Fibroblast of mammary gland (primary cell): ENCODE measurements at places on chromosomes 5 and 9.

GRCh38 chr5:172095368-172096206, 89.1 kb upstream of the FBXW11 start:
- DNase-seq = no peak

GRCh38 chr9:95756986-95757385, 118.5 kb upstream of the ERCC6L2 start:
- DNase-seq = peak; percentile 75

DNA sequence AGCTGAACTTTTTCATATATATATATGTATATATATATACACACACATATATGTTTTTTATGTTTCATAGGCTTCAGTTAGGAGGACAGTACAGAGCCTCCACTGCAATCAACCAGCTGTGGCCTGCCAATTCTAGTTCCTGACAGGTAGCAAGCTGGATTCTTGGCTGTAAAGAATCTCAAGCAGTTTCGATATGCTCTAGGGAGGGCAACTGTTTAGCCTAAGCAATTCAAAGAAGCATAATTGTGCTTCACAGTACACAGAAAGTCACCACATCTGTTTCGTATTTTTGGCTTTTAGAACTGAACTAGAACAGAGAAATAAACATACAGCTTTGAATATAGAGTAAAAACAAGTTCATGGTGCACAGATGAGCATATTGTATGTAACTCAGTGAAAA, 152.4 kb upstream of the ARRDC3 start:
- DNase-seq = no peak

DNA sequence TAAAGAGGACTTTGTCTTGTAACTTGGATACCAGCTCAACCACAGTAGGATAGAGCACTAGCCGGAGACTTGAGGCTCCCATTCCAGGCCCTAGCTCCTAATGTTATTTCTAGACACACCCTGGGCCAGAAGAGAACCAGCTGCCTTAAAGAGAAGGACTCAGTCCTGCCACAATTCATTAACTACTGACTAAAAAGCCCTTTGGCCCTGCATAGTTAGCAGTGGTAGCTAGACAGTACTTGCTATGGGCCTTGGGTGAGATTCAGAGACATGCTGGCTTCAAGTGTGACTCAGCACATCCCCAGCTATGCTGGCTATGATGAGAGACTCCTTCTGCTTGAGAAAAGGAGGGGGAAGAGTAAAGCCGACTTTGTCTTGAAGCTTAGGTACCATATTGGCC, 47.3 kb downstream of the TMEM167A start:
- DNase-seq = peak; percentile 57

- DNase-seq = peak; percentile 69
Measured at GRCh38 chr5:55438998-55439397, 95.8 kb downstream of the PLPP1 start.

DNA sequence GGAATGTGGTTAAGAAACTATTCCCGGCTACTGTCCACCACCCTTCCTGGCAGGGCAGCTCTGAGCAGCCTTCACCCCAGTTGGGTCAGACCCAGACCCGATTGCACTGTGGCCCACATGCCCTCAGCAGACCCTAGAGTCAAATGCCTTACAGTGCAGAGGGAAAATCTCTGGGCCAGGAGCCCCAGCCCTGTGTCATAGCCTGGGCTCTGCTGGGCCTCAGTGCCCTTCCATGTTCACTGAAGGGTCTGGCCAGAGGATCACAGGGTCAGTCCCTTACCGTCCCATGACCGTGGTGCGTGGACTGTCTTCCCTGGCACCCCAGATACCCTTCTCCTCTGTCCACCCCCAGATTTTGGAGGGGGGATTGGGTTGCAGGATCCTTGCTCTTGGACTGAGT, 73.5 kb upstream of the COL5A1 start:
- no peak for DNase-seq

GRCh38 chr9:124450241-124450924, at the start of gene ADGRD2:
TSS of gene ADGRD2 (plus strand) at chr9:124450451. CDS start at chr9:124451667, 1,216 bp downstream.
- DNase-seq = peak; percentile 18

GRCh38 chr5:175394601-175395000, 49.4 kb downstream of the DRD1 start:
- no peak for DNase-seq

GRCh38 chr5:144183254-144183889, 12.7 kb downstream of the KCTD16 start:
- DNase-seq = peak; percentile 75

- peak; percentile 14 for DNase-seq
Measured at GRCh38 chr5:115772731-115773475, 43.6 kb downstream of the CDO1 start.

- DNase-seq = peak; percentile 21
Measured at GRCh38 chr9:4738866-4739586, 2.0 kb downstream of the AK3 start.

- DNase-seq = no peak
Measured at GRCh38 chr9:117247266-117247665, 167.6 kb downstream of the ASTN2 start.

- no peak for DNase-seq
Measured at GRCh38 chr5:113031557-113031956, 55.0 kb downstream of the DCP2 start.

DNA sequence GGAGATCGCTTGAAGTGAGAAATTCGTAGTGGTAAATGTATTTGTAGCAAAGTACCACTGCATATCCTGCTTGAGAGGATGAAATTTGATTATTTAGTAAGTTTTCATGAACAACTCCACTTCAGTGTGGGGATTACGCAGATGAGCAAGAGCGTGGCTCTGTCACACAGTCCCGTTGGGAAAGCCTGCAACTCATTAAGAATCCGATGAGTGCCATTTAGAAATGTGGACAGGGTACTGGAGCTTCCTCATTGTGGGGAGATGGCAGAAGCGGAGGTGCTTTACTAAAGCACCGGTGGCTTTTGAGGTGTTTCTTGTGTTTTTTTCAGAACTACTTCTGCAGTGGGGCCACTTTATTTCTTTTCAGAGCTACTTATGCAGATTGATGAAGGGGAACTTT, 1.4 kb downstream of the TJP2 start:
- peak; percentile 61 for DNase-seq

- no peak for DNase-seq
Measured at GRCh38 chr9:12826924-12827565, 52.2 kb downstream of the LURAP1L start.

DNA sequence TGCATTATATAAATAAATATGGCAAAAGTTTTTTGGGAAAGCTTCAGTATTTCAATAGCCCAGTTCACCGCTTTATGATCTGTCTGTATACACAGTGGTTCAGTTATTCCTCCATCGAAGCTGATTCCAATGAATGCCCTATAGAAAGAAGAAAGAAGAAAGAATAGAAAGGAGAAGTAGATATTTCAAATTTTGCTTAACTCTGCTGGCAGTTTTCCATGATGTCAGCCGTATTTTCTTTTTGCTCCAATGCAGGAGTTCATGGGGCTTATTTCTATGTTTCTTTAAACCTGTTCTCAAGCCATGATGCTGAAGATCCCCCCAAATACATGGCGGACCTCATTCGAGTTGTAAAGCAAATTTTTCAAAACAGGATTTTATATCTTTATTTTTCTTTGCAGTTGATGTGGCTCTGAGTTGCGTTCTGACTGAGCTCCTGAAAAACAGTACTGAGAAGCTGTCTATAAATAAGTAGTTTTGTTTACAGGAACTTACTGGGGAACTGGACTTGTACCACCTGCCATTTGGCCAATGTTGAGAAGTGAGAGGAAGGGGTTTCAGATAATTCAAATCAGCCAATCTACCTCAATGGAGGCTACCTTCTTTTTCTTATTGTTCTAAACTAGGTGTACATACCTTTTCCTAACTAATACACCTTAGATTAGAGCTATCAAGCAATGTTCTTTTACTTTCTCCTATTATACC, 418.5 kb upstream of the MEF2C start:
- DNase-seq = no peak

- DNase-seq = no peak
Measured at GRCh38 chr9:38355115-38355514, 37.4 kb upstream of the ALDH1B1 start.

GRCh38 chr5:56705217-56705616, 110.1 kb upstream of the MAP3K1 start:
- DNase-seq = no peak

DNA sequence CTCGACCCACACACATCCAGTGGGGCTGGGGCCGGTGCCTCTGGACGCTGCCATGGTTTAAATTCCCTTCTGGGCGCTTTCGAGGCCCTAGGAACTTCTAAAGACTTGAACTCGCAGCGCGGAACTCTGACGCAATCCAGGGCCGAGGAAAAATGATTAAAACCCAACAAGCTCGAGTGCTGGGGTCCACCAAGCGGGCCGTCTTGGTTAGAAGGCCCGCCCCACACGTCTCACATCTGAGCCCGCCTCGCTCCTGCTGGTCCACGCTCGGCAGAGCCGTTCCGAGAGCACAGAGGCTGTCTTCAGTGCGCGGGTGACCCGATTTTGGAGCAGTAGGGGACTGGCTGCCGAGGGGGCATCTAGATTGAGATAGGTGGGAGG, 1.5 kb downstream of the CRHBP start:
- no peak for DNase-seq

DNA sequence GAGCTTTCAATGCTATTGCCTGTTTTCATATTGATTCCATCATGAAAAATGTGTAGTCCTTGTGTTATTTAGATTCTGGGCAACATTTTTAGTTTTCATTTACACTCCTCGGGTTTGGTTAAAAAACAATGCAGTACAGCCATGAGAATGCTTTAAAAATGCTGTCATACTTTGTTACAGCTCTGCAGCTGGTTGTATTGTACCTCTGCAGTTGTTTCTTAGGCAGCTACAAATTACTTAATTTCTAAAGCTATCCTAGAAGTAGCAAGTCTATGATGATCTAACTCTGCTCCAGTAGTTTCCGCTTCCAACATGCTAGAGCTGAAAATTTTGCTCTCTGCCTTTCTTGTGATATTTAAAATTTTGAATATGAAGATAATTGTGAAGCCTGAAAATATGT, 20.2 kb downstream of the SNX18 start:
- no peak for DNase-seq

- DNase-seq = peak; percentile 66
Measured at GRCh38 chr5:91957666-91958065, 574.5 kb upstream of the ARRDC3 start.

DNA sequence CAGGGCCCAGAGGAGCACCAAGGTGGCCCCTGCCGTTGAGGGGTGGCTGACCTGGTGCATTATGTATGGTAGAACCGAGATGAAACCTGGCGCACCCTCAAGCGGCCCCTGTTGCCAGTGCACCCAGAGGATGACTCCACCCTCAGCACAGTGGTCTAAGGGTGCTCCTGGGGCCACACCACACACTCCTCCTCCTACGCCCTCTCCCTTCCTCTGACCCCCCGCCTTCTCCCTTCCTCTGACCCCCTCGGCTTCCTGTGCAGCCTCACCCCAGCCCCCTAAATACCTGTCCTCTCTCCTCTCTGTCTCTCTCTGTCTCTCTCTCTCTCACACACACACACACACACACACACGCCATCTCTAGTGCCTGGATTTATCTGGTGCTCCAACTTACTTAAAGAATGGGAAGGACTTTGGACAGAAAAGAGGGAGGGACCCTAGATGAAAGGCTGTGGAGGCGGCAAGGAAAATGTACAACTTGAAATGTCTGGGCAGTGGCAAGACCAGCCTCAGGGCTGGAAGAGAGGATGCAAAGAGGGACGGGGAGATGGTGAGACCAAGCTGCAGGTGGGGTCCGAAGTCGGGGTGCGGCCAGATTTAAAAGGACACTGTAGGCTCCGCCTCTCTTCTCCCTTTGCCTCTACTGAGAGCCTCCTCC, 18.2 kb upstream of the SLC30A5 start:
- no peak for DNase-seq

DNA sequence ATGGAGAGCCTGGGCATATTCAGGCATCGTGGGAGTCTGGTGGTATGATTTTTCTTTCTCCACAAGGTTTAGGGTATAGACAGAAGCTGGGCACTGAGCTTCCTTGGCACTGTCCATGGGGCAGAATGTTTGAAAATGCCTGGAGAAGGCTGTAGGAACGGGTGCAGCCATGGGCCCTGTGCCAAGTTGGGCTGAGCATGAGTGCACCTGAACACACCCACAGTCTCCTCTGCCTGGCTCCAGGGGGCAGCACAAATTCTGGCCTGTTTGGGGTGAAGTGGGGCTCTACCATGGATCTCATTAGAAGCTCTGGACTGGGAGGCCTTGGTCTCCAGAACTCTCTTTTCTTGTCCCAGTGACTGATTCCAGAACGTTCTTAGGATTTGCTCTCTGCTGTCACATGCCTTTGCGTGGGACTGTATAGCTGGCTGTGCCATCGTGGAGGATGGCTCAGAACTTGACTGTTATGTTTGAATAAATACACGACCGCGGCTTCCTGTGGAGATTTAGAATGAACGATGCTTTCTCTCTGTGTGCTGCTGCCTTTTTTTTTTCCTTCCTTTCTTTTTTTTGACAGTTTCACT, 229.8 kb downstream of the FANCC start:
- DNase-seq = no peak

DNA sequence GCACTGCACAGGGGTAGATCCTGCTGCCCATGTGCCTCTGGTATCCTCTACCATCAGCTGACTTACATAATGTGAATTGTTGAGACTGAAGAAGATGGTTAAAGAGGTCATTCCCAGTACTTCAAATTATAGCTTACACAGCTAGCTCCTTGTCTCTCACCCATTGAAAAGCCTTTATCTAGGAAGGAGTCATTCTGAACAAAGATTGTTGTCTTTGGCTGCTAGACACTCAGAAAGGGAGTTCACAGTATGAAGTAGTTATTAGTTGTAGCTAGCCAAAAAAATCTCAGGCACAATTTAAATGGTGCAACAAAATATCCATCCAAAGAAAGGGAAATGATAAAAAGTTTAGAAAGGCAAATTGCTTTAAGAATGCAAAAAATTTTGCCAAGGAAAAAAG, 102.0 kb upstream of the NREP start:
- DNase-seq = peak; percentile 65

DNA sequence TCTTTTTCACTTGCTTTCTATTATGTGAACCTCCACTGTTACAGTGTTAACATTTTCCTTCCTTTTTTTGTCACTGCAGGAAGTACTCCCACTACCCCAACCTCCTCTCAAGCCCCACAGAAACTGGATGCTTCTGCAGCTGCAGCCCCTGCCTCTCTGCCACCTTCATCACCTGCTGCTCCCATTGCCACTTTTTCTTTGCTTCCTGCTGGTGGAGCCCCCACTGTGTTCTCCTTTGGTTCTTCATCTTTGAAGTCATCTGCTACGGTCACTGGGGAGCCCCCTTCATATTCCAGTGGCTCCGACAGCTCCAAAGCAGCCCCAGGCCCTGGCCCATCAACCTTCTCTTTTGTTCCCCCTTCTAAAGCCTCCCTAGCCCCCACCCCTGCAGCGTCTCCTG, 18.8 kb downstream of the NUP214 start:
- no peak for DNase-seq
